ENCODE measurements at places on chromosomes 7 and 10. TPM values are rescaled to one million over a fixed set of nuclear protein-coding genes. Genes with fewer than 3 reads are reported as not detected.

GRCh38 chr7:47132471-47132870 lies 449.4 kb downstream of the TNS3 start:
- no peak overlapping the region for H3K4me3 ChIP-seq
- no peak overlapping the region for H3K27ac ChIP-seq
- H3K36me3 ChIP-seq: no peaks in the 10 kb centered on the region
- no peaks in the 10 kb centered on the region for H3K4me1 ChIP-seq

- DNase-seq: peak; percentile 16
- no peaks in the 10 kb centered on the region for H3K36me3 ChIP-seq
Observed at GRCh38 chr10:25758041-25758457, 176.0 kb upstream of the MYO3A start.

- H3K4me3 ChIP-seq: no peak overlapping the region
- H3K27me3 ChIP-seq: 0 out of 2 replicates have a peak, but pooled peaks cover 4% of the 10 kb centered on the region
Observed at GRCh38 chr7:151945224-151945623, 11.0 kb upstream of the GALNTL5 start.

DNA sequence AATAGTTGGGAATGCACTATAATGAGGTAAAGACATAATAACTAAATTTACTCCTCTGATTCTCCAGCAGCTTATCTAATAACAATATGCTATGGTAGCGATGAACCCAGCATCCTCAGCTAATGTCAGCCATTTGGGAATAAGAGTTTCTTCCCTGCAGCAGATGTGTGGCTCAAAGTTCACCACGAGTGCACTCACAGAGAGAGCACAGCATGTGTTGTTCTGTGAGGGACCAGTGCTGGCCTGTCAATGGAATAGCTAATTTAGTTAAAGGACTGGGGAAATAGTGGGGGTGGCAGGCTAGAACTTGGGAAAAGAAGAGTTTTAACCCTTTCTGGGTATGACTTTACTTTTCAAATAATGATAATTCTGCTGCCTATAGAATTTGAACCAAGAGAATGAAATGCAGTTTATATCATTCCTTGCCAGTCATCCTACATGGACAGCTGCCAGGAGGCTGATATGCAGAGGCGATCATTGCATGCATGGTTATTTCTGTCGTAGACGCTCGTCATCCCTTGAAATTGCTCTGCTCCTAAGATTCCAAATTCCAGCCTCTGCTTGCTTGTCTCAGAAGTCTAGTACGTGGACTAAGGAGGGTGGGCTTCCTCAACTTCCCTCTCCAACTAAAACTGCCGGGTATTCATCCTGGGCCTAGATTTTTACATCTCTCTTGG lies 355.6 kb downstream of the RNLS start:
- DNase-seq: no peak
- no peaks in the 10 kb centered on the region for H3K4me1 ChIP-seq
- no peak overlapping the region for H3K4me3 ChIP-seq
- H3K36me3 ChIP-seq: no peaks in the 10 kb centered on the region
- H3K27ac ChIP-seq: no peak overlapping the region

- H3K27ac ChIP-seq: no peak overlapping the region
- H3K27me3 ChIP-seq: no peaks in the 10 kb centered on the region
- no peak overlapping the region for H3K4me3 ChIP-seq
- no peak for DNase-seq
- H3K36me3 ChIP-seq: no peaks in the 10 kb centered on the region
Observed at GRCh38 chr10:104957178-104957841, 316.2 kb downstream of the SORCS3 start.

GRCh38 chr10:5942001-5942400 lies 35.3 kb downstream of the IL15RA start:
- no peak for DNase-seq
- H3K27me3 ChIP-seq: no peaks in the 10 kb centered on the region
- no peak overlapping the region for H3K27ac ChIP-seq
- no peak overlapping the region for H3K4me3 ChIP-seq
- peaks cover 27% of the 10 kb centered on the region for H3K4me1 ChIP-seq
- H3K36me3 ChIP-seq: no peaks in the 10 kb centered on the region

- no peak overlapping the region for H3K27ac ChIP-seq
- H3K4me3 ChIP-seq: no peak overlapping the region
- H3K36me3 ChIP-seq: no peaks in the 10 kb centered on the region
- H3K4me1 ChIP-seq: no peaks in the 10 kb centered on the region
- DNase-seq: no peak
- no peaks in the 10 kb centered on the region for H3K27me3 ChIP-seq
Observed at GRCh38 chr7:37109843-37110242, 338.8 kb downstream of the ELMO1 start.

C7orf57 gene
- total RNA-seq: not detected

- peak; percentile 71 for DNase-seq
- no peaks in the 10 kb centered on the region for H3K36me3 ChIP-seq
- H3K4me3 ChIP-seq: no peak overlapping the region
- no peak overlapping the region for H3K27ac ChIP-seq
- H3K4me1 ChIP-seq: no peaks in the 10 kb centered on the region
Observed at GRCh38 chr10:93916257-93917063, 22.7 kb downstream of the SLC35G1 start.
